ENCODE measurements at places on chromosomes 1 and 21.
A peak's percentile ranks its signal among the peaks of the same experiment; 100 is the strongest.

DNA sequence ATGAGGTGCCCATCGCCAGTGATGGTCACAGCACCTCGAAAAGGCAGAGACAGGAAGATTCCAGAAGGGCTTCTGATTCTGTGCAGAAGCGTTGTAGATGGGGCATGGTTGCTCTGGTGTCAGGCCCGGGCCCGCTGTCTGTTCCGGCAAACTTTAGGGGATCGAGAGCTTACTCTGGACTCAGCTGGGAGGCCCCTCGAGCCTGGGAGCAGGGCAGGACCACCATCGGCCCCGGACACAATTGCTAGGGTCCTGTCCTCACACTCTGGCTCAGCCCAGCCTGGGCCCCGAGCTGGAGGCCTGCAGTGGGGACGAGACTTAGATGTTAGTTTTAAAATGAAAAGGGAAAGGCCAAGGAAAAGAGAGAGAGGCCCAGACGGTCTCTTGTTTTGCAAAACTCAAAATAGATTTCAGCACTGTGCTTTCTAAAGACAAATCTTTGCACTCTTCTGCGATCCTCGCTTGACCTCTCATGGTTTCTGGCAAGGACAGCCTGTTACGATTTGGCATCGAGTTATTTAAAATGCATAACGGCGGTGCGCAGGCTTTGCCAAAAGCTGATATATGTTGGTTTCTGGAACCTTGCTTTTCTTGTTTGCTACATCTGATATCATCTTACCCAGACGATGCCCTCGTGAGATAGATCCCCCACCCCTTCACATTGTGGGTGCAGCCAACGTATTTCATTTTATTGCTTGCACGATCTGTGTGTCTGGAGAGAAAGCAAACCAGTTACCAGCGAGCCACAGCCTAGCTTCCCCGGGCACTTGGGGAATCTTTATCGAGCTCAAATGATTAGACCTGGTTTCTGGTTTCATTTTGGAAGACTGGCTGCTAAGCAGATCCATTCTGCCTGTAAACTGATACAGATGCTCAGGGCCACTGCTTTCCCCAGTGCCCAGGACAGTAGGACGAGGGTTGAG, 58.0 kb downstream of the PRDM16 start:
- DNase-seq = no peak

- no peak for DNase-seq
Measured at GRCh38 chr1:5447503-5447960, 544.7 kb downstream of the NPHP4 start.

DNA sequence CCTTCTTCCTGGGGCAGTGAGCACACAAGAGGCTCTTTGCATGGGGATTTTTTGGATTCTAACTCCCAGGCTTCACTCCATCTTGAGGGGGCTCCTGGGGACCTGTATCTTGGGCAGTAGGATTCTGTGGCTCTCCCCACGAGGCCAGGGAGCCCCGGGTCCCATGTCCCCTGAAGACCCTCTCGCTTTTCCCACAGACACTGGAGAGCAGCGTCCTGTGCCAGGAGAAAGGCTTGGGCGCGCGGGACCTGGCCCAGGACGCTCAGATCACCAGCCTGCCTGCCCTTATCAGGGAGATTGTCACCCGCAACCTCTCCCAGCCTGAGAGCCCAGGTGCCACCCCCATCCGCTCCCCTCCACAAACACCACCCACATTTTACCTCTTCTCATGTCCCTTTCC, 735 bp downstream of the CROCC start:
- no peak for DNase-seq

- no peak for DNase-seq
Measured at GRCh38 chr1:40878906-40879305, 16.7 kb upstream of the CITED4 start.

DNA sequence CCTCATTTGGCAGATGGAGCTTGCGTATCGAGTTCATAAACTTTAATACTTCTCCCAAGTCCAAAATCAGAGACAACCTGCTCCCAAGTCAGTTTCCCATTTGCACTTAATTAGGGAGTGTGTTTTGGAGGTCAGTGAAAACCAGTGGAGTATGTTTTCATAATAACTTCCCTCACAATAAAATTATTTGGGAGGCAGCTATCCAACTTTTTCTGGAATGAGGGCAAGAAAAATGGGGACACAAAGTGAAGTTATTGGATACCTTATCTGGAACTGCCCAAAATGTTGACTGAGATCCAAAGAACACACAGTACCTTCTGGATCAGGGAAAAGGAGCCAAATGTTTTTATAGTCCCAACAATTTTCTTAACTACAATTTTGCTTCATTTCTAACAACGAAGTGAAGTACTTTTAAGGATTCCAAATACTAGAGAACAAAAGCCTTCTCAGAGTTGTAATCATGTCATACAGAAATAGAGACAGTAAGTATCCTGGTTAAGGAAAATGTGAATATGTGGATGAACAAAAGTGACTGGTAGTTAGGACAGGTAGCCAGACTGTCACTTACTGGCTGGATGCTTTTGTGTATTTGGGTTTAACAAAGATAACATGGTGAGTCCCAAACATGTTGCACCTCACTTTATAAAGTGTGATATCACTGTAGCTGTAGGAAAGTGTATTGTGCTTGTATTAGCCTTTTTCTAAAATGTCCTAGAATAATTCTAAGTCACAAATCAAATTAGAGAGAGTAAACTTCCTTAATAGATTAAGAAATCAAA, 325.0 kb downstream of the HLX start:
- no peak for DNase-seq

DNA sequence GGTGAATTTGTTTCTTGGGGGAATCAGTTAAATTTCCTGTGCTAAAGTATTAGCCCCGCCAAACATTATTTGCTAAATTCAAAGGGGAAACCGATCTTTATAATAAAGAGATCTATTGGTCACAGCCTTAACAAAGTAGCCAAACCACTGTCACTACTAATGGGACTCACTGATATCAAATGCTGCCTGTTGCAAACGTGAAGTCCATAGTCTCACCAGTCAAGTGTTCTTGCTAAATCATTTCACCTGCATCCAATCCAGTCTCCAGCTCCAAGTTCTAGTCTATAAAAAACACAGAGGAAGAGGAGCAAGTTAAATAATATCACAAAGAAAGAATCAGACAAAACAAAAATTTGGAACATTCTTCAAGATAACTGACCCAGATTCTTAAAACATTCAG, 30.1 kb downstream of the SH3BGR start:
- no peak for DNase-seq

DNA sequence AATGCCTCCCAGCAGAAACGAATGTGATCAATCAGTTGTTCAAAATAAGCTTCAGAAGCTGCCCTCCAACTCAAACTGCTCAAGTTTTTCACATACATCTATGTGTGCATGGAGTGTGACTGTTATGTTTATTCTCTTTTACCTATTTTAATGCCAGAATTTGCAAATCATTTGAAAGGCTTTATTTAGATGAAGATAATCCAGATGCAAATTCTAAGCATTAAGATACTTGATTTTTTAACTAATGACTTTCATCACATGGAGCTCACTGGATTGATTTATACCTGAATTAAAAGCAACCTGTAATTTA, 69.5 kb downstream of the PLD5 start:
- no peak for DNase-seq

GRCh38 chr1:44534771-44535170, 129.7 kb downstream of the RNF220 start:
- no peak for DNase-seq

- DNase-seq = no peak
Measured at GRCh38 chr21:33261635-33262034, 4.5 kb upstream of the IL10RB start.

DNA sequence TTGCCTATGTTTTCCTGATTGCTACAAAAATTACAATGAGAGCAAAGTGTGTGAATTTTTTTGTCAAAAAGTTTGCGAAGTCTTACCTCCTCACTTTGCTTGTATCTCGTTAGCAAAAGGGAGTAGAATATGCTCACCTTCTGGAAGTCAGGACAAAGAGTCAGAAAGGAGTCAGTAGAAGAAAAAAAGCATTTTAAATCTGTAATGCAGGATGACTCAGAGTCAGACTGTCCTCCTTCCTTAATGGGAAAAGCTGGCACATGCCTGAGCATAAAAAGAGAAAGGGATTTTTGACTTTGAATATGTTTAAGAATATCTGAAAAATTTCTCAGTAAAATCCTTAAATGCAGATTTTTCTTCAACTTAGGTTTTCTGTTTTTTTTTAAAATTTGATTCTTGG, 14.2 kb upstream of the VN1R5 start:
- DNase-seq = peak; percentile 48

DNA sequence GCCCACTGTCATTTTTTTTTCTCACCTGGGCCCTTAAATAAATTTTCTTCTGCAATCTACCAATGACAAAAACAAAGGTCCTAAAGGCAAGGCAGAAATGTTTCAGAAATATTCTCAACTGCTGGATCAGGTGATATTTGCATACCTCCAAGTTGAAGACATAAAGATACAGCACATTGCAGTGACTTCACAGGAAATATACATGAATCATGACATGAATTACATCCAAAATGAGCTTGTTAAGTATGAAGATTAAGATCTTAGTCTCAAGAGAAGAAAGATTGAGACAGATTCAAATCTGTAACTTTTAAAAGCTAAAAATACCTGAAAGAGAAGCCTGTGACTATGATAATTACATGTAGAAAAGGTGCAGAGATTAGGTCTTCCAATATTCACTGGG, 207.8 kb downstream of the SIPA1L2 start:
- DNase-seq = no peak

- no peak for DNase-seq
Measured at GRCh38 chr1:33259879-33260278, 3.6 kb downstream of the ZNF362 start.

DNA sequence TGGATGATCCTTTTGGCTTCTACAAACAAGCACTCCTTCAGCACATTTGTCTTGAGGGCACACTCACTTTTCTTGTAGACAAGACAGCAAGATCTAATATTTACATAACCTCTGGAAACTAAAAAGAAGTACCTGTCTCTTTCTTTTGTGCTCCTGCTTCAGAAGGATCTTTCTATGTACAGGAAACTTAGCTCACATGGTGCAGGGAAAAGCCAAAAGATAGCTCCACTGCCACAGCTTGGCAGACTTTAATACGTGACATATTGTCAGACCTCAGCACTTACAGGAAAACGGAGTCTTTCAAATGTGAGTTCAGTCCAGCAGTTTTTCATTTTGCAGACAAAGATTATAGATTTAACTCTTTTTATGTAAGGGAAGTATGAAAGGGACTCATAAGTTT, 225.5 kb upstream of the SAMSN1 start:
- no peak for DNase-seq

- no peak for DNase-seq
Measured at GRCh38 chr1:57784356-57784755, 360.5 kb upstream of the DAB1 start.

DNA sequence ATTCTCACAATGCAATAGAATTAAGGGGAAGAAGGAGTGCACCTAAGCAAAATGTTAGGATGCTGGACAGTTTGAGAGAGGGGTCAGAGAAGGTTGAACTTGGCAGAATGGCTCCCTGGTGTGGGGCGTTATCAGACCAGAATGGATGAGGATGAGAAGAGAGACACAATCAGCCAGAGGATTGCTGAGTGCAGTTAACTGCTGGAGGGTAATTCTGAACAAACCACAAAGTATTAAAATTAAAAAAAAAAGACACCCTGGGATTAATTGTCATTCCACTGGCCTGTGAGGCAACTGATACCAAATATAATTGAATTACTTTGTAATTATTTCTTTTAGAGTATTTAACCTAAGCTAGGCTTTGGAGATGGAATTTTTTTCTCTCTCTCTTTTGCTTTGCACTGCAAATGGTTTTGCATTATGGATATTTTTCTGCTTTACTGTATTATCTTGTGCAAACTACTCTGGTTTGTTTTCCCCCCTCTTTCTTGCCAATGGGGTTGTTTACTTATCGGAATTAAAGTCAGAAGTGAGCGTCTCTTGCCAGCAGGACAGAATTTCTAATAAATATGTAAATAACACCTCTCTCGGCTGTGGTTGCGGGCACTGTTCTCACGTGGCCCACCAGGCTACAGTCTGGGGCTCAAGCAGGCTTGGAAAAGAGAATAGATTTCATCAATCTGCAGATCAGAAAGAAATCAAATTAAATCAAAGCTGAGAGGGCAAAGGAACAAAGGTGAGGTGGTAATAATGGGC, 572.9 kb upstream of the CAMK1G start:
- no peak for DNase-seq

DNA sequence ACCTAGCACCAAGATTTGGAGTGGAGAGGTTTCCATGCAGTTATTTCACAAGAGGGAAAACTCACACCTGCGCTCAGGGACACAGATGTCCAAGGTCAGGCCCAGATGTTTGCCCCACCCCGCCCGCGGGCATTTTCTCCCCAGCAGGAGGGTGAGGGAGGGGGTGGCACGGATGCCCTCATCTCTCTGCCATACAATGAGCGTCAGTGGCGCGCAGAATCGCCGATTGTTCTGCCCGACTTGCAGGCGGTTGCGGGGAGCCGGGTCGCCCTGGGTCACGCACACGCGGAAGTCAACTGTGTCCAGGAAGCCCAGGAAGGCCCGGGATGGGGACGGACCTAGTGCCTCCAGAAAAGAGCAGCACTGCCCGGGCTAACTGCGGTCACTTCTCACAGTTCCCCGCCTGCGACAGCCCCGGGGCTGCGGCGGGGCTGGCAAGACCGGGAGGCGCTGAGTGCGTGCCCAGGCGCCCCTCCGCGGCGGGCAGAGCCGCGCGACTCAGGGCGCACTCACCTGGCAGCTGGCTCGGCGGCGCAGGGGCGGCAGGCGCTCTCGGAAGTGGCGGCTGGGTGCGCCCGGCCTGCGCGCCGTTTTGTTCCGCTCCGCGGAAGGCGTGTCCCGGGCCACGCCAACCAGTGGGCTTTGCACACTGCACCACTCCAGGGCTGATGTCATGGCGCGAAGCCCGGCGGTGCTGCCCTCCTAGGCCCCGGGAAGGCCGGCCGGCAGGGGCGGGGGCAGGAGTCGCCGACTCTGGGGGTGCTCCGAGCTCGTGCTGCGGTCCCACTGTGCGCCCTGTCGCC, at the start of gene CSRP1:
Gene CSRP1, minus strand, starts transcription at position 567 of the 803 bp plus-strand sequence. CDS start 10,820 bp downstream, outside the sequence.
- DNase-seq = peak; percentile 72

DNA sequence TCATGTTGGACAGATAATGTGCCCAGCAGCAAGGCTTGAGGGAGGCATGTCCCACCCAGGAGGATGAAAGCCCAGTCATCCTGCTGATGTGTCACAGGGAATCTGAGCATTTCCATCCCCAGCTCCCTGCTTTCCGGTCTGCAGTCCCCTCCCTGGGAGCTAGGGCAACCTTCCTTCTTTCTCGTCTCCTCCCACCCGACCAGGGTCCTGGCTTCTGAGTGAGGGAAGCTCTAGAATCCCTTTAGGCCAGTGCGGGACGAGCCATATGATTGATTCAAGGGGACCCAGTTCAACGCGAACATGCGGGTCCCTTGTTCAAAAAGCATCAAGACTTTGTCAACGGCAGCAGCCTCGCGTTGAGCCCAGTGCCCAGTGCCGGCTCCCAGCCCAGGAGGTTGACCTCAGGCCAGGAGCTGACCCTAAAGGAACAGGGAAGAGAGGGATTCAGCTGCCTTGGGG, 96.7 kb upstream of the TMPRSS2 start:
- DNase-seq = no peak

DNA sequence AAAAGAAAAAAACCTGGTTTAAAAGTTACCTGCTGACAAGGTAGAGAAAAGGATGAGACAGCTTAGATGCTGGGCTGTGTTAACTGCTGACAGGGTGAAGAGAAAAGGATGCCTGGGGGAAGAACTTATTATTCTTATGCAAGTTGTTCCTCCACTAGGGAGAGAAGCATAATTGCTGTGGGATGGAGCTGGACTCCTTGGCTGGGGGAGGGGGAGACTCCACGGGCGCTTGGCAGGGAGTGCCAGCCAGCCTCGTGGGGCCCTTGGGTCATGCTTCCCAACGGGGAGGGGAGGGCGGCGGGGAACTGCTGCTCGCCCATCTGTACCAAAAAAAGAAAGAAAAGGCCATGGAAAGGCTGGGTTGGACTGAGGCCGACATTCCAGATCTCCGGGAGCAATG, 47.2 kb downstream of the SYCP1 start:
- no peak for DNase-seq

GRCh38 chr1:180462102-180462501, 40.3 kb downstream of the ACBD6 start:
- DNase-seq = no peak
